GM03348 (cell line): ENCODE measurements at places on chromosomes 5 and 9.

- DNase-seq: no peak
Measured at GRCh38 chr5:21649969-21650368, 1203.2 kb downstream of the CDH12 start.

GRCh38 chr5:153907170-153907775 lies 131.4 kb downstream of the FAM114A2 start:
- DNase-seq: peak; percentile 59

GRCh38 chr5:18968966-18969365 lies 1019.0 kb downstream of the CDH18 start:
- no peak for DNase-seq

- DNase-seq: no peak
Measured at GRCh38 chr5:111774525-111774924, 17.5 kb upstream of the NREP start.

GRCh38 chr5:54589786-54590185 lies 72.2 kb downstream of the SNX18 start:
- no peak for DNase-seq

DNA sequence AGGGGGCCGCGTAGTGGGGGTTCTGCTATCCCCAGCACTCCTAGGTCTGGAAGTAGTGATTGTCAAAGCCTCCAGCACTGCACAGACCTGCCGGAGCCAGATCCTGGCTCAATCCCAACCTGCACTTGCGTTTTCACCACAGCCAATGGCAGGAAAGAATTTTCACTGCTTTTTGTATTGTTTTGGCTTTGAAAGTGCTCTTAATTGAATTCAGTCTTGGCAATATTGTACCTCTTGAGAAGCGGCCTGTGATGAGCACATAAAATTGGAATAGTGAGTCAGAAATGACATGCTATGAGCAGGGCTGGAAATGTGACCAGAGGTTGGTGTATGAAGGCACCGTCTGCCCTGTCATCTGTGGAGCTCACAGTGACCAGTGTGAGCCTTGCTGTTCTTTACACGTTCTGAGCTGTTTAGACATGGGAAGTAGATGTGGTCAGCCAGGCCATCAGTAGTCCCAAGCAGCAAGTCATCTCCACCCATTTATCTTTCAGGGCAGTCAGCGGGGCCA lies 41.5 kb downstream of the SECISBP2 start:
- DNase-seq: no peak

DNA sequence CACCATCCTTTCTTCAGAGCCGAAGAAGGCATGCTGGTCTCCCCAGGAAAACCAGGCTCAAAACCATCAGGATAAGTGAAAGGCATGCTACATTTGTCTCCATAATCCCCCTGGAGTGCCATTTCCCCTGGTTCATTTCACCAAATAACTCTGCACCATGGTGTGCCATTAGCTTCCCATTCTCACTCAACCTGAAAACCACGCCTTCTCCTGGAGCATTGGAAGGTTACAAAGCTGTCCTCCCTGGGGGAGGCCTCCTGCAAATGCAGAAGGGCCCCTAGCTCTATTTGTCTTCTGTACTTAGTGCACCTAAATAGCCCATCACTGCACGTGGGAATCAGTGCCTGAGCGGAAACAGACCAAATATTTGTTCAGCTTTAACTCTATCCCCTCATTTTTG lies 90.2 kb upstream of the ICE1 start:
- no peak for DNase-seq
